ENCODE measurements at places on chromosomes 7 and 10.
A peak's percentile ranks its signal among the peaks of the same experiment; 100 is the strongest.

GRCh38 chr7:101099969-101100781 is 14.9 kb downstream of the TRIM56 start:
- DNase-seq, result no peak

GRCh38 chr10:98667081-98667480 is 220.3 kb upstream of the HPS1 start:
- no peak for DNase-seq

- no peak for DNase-seq
These were observed 82.8 kb downstream of the HECW1 start for GRCh38 chr7:43195256-43195655.

DNA sequence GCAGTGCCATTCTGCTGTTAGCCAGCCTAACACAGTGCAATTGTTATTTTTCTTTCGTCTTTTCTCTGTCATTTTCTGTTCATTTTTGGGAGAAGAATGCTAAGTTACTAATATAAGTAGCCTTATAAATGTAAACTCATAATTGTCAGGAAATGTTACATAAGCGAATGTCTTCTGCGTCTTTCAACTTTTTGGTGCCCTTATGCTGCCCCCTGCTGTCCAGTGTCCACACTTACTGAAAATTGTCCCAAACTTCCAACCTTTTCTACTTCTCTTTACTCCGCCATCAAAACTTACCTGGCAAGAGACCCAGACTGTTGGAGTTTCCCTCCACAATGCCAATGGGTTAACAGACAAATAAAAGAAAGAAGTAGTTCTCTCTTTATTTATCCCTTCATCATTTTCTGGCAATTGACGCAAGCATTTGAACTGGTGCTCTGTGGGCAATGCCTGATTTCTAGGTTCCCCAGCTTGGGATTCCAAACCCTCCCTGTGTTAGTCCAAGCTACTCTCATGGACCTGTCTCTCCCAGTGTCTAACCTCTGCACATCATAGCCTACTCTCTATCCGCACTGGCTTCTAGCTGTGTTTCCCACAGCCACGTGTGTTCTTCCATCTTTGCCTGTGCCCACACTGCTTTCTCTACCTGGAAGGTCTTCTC is 21.0 kb upstream of the EPC1 start:
- DNase-seq, result peak; percentile 38

DNA sequence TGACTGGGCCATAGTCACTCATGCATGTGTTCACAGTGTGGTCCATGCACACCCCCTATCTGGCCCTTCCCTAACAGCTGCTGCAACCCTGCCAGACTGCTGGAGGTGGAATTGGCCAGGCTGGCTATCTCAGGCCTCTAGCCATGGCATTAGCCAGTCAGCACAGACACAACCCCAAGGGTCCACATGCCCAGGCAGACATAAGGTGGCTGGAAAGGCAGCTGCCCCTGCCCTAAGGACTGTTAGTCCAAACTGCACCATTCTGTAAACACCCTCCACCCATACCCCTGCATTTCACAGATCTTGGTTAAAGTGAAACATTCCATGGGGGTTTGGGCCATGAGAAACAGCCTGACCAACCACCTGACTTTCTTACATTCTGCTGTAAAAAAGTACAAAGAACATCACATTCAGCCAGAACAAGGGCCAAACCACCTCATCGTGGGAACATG is 137.4 kb upstream of the KCNMA1 start:
- DNase-seq, result no peak
